NCI-H1694 treated with DMSO at 0.1 percent for 48 hours (cell line): ENCODE measurements at places on chromosomes 11 and 22.
A peak's percentile ranks its signal among the peaks of the same experiment; 100 is the strongest.

DNA sequence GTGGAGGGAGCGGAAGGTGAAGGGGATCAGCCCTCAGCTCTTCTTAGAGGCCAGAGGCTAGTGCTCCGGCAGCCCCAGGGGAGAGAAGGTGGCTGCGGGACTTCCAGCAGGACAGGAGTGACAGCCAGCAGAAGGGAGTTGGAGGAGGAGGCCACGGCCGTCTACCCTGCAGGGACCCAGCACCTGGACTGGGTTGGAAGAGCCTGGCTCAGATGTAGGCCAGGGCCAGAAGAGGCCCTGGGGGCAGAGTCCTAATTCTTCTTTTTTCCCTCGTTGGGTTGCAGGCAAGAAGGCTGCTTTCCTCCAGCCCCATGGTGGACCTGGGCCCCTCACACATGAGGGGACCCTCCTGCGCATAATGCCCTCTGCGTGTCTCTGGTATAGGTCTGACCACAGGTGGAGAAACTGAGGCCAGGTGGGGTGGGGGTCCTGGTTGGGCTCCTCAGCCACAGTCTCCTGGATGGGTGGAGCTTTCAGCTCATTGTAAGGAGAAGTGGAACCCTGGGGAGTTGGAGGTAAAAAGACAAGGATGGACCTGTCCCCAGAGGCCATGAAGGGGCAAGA is 2.3 kb upstream of the MCAM start:
- DNase-seq, result no peak

DNA sequence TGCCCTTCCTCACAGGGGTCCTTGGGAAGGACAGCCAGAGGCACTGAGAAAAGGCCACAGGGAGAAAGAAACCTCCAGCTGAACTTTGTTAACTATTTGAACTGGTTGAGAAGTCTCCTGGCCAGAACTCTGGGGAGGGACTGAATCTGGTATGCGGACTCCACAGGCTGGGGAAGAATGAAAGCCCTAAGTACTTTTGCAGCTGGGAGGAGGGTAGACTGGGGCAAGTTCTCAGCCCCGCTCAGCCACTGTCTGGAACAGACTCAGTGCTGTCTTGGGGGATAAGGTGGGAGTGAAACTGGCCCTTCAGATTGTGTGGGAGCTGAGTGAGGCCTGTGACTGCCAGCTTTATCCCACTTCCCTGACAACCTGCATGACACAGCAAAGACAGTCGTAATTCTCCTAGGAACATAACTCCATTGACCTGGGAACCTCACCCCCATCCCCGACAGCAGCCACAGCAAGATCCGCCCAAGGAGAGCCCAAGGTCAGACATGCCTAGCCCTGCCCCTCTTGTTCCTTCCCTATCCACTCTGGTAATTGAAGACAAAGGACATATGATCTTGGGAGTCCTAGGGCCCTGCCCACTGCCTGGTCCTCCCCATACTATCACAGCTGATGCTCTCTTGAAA is 475.1 kb upstream of the CNTN5 start:
- no peak for DNase-seq

GRCh38 chr11:1252371-1253102 is 29.7 kb downstream of the MUC5B start:
- no peak for DNase-seq

DNA sequence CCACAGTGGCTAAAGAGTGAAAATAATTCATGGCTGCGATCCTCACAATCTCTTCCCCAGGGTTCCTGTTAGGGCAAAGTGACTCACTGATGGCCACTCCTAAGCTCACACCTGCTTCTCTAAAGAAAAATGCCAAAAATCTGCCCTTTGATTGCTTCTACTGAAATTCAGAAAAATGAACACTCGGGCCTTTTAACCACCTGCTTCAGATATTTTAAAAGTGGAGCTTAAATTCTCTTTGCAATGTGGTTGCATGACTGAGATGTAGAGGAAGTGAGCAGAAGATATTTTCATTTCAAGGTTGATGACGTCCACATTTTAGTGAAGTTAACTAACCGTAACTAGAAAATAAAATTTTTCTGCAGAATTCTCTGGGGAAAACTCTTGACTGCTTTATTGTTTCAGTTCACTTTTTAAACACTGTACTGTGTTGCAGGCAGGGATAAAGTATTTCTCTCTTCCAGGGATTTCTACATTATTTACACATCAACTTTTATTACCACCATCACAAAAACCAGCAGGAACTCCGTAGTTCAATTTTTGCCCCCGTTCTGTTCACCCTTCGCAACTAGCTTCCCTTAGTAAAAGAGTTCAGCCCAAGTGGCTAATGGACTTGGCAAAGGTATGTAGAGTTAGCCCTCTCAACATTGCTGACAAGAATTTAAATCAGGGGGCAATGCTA is 8.5 kb downstream of the RAB30 start:
- no peak for DNase-seq

DNA sequence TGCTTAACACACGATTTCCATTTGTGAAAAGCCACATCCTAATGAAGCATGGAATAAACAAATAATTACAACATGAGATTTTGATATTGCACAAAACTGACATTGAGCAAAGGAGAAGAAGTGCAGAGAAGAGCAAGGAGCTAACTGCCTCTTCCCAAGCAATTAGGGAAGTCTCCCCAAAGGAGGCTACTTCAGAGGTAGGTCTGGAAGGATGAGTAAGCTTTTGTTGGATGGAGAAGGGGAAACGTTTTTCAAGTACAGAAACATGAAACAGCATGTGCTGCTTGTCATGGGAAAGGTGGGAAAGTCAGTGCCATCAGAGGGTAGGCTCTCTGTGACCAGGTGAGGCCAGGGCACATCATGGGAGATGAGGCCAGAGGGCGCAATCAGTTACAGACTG is 132.2 kb upstream of the SESN3 start:
- DNase-seq, result no peak

DNA sequence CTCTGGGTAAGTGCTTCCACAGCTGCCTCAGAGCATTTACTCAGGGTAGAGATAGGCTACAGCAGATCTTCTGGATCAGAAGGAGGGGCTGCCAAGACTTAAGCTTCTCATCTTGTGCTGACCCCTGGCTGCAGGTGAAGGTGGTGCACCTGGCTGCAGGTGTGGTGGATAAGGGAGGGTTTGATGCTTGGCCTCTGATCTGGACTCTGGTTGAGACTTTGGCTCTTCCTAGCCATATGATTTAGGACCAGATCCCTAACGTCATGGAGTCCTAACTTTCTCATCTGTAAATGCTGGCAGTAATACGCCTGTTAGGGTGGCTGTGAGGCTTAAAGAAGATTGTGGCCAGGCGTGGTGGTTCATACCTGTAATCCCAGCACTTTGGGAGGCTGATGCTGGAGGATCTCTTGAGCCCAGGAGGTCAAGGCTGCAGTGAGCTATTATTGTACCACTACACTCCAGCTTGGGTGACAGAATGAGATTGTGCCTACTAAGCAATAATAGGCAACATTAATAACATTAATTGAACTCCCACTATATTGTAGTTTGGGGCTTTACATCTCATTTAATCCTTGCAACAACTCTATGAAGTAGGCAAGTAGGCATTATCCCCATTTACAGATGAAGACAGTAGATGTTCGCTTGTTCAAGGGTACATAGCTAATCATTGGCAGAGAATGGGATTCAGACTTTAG is 10.7 kb downstream of the DTX4 start:
- no peak for DNase-seq

GRCh38 chr11:34513682-34514449 is at the start of gene ELF5:
ELF5 (minus strand) TSS chr11:34513794; CDS start chr11:34505749, 8,045 bp downstream.
- DNase-seq, result no peak

DNA sequence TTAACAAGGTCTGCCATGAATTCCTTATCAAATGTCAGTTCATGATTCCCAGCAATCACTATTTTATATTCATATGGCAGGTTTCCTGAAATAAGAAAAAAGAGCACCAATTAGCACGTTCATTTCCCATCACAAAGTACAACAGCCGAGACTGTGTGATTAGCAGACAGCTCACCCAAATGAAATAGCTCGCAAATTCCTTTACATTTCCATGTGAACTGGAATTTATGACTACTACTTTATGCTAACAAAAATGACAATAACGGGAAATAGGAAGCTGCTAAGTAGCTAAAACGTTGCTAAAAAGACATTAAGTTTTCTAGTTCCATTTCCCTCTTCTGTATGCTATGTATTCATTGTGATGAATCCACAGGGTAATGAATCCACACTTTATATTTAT is 90.7 kb downstream of the MPPED2 start:
- DNase-seq, result no peak

GRCh38 chr11:61694946-61695706 is 14.9 kb downstream of the DAGLA start:
- peak; percentile 20 for DNase-seq

GRCh38 chr22:31192513-31192912 is 19.6 kb upstream of the LIMK2 start:
- DNase-seq, result no peak

DNA sequence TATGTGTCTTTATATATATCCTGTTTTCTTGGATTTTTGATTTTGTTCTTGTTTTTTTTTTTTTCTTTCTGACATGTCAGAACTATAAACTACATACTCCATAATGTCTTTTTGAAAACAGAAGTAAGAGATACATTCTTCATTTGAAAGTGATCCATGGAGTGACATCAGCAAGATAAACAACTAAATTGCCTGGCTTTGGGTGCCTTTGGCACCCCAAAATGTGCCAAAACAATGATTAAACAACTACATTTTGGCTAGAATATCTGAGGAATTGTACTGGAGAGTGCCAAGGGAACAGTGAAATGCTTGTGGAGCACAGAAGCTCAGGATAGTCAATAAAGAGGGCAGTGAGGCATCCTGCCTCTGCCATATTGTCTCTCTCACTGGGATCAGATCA is 766.1 kb upstream of the ANO3 start:
- DNase-seq, result no peak

DNA sequence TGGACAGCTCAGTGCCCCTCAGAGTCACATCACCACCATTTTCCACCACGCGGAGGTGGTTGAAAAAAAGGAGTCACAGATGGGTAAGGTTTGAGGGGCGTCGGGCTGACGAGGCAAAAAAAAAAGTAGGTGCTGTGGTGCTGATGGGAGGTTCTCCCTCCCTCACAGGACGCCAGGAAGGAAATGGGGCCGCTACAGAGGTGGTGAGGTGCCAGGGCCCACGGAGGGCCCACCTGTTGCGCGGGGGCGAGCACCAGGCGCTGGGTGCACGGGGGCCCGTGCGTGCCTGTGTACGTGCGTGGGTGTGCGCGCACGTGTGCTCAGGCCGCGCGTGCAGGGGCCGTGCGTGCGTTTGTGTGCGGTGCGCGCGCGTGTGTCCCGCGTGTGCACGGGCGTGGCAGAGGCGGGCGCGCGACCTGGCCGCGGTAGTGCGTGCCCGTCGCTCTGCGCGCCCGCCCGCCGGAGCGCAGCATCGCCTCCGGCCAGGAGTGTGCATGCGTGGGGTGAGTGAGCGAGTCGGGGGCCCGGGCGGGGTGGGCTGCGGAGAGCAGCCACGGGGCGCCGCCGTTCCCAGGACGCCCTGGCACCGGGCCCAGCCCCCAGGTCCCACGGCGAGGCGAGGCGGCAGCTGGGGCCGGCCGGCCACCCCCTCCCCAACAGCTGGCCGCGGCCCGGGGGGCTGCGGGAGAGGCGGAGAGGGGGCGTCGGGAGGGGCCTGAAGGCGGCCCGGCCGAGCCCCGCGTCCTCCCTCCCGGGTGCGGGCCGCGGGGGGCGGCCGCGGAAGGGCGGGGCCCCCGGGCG is 2.8 kb downstream of the PDGFB start:
- no peak for DNase-seq

GRCh38 chr11:82080160-82080559 is 653.5 kb downstream of the FAM181B start:
- no peak for DNase-seq

- no peak for DNase-seq
Measured at GRCh38 chr22:18057568-18058209, 20.1 kb upstream of the PEX26 start.

GRCh38 chr11:117819096-117820040 is 5.2 kb downstream of the FXYD2 start:
- peak; percentile 27 for DNase-seq

DNA sequence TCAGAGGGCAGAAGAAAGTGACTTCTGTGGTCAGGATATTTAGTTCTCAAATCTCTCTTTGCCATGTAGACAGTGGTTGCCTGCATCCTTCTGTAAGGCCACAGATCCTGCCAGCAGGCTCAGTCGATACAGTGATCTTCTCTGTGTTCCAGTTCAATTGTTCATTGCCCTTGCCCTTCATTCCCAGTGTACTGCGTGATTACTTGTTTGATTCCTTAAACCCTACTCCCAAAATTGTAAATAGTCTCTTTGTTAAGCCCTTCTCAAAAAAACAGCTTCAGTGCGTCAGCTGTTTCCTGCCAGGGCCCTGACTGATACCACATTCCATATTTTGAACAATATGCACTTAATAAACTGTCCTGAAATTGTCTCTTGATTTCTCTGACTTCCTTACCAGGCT is 9.3 kb upstream of the TYR start:
- DNase-seq, result no peak

GRCh38 chr11:69010964-69011623 is 2.0 kb downstream of the MRGPRF start:
- no peak for DNase-seq

GRCh38 chr22:49536571-49537131 is 291.0 kb downstream of the BRD1 start:
- DNase-seq, result no peak

DNA sequence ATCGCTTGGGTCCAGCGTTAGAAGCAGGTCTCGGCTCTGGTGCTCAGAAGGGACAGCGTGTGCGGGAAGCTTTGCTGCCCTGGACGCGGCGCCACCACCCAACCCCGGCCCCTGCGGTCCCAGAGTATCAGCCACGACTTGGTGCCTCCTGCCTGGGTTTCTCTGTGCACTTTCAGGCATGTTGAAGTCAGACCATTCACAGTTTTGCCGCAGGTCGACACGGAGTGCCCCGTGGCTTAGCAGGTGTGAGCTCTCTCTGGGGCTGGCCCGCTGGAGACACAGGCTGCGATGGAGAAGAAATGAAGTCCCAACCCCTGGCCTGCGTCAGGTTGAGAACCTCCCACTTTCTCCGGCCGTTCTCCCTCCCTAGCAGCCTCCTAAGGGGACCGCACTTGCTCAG is 494.5 kb downstream of the BRD1 start:
- no peak for DNase-seq

DNA sequence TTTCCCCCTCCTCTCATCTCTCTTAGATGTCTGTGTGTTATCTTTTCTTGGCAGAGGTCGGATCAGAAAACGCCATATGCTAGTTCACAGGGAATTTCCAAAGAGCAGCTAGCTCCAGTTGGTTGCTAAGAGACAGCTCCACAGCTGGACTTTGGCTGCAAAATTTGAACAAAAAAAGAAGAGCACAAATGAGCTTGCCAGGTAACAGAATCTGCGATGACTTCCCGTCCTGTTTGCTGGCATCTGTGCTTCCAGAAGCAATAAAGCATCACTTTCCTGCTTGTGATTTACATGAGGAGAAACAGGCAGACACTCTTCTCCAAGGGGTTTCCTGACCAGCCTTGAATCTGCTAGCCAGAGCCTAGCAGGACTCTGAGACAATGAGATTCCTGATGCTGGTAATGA is 596.0 kb upstream of the B3GAT1 start:
- DNase-seq, result peak; percentile 35
